ENCODE measurements at places on chromosomes 1 and 21.

- DNase-seq = no peak
These were observed 60.2 kb upstream of the ARHGEF16 start for GRCh38 chr1:3393987-3394920.

- peak; percentile 72 for DNase-seq
These were observed 2.5 kb upstream of the SLC6A9 start for GRCh38 chr1:44033756-44034155.

DNA sequence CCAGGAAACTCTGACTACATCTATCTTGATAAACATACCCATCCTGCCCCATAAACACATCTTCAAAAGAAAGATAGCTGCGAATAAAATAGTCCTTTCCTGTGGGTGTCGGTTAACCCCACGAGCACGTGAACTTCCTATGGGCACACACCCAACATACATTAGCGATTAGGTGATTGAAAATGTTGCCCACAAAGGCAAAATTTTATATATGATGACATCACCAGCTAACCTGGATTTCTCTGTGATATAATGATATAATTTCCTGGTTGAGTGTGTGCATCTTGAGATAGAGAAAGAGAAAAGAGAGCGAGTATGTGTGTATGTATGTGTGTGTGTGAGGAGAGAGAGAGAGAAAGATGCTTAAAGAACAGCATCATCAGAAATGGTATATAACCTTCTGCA is 296.1 kb downstream of the PTPRC start:
- DNase-seq = no peak

DNA sequence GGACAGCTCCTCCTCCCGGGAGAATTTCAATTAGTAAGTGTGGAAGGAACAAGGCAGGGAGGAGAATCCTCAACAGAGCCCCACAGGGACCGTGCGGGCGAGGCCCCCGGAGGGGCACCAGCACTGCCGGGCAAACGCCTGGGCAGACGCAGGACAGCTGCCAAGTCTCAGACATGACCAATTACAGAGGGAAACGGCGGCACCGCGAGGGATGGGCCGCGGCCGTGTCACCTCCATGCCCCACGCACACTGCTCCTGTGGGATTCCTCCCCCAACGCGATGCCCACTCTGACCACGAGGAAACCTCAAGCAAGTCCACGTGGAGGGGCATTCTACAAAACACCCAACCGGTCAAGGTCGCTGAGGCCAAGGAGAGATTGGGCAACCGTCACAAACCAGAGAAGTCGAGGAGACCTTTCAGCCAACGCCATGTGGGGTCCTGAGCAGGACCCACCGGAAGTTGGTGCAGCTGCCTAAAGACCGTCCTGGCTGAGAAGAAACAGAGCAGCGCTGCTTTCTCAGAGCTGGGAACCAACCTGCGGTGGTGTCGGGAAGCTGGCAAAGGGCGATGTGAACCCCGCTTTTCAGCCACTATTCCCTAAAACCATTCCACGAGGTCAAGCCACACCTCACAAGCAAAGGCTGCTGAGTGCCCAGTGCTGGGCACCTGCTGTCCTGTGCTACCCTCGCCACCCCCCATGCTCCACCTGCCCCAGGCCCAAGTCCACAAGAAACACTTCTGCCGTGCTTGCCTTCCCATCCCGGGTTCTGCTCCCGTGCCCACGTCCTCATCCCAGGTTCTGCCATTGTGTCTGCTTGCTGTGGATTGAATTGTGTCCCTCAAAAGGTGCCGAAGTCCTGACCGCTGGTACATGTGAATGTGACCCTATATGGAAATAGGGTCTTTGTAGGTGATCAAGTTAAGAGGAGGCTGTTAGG is 1.4 kb upstream of the KRTAP10-4 start:
- no peak for DNase-seq

DNA sequence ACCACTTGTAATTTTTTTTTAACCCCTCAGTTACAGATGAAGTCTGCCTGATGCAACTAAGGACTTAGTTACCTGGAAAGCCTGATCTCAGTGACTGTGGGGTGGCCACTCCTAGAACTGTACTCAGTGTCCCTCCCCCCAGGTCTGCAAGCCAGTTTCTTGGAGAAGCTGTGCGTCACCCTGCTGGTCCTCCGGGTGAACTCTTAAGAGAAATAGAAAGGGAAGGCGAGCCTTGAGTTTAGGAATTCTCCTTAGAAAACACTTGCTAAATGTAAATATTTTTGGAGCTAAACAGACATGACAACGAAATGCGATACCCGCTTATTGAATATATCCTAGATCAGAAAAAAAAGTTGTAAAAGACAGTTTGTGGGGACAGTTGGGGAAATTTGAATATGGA is 730 bp downstream of the SLC16A4 start:
- DNase-seq = no peak

GRCh38 chr1:198300451-198300850 is 143.7 kb downstream of the NEK7 start:
- DNase-seq = no peak

DNA sequence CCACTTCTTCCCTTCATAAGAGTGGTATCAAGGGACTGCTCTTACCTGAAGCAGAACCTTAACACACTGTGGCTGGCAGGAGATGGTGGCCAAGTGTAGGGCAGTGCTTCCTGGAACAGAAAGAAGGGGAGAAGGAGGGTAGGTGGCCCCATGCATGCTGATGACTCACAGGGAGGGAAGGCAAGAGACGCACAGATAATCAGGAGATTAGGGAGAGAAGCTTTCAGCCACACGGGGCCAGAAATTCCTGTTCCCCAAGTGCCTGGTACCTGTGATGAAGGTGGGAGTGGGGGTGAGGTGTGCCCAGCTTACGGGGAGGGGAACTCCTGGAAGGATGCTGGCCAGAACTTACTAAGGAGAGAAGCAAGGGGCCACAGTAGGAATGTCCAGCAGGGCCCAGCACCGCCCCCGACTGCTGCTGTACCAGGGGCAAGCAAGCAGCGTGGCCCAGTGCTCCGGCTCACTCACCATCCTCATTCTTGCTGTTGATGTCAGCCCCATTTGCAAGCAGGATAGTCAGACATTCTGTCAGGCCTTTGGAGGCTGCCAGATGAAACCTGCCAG is 7.7 kb downstream of the ANKRD35 start:
- no peak for DNase-seq

DNA sequence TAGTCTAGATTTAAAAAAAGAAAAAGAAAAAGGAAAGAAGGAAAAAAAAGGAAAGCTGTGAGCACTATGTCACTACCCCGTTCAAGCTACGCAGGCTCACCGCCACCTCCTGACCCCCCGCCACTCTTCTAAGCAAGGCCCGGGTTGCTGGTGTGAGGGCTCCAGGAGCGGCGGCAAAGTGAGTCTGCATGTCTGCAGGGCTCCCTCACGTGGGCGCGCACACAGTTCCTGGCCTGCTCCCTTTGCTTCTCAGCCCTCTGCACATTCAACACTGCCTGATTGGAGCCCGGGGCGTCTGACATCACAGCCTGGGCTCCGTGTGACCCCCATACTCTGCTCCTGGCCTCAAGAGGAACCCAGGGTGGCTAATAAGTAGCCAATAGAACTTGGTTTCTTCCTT is 81.4 kb upstream of the TLR5 start:
- DNase-seq = peak; percentile 36

DNA sequence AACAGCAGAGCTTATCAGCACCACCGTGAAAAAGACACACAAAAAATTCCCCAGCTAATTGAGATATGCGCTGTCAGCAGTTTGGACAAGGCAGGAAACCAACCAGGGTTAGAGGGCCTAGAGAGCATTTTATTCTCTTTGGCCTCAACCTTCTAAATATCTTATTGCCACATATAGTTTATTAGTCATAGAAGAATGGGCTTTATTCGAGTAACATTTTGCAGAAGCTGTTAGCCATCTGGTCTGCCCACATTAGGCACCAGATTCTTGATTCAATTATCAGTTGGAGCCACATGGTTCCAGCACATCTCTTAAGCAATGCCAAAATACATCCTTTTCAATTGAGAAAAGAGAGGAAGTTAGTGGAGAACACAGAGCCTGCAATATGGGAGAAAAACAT is 109.9 kb upstream of the CXADR start:
- no peak for DNase-seq

DNA sequence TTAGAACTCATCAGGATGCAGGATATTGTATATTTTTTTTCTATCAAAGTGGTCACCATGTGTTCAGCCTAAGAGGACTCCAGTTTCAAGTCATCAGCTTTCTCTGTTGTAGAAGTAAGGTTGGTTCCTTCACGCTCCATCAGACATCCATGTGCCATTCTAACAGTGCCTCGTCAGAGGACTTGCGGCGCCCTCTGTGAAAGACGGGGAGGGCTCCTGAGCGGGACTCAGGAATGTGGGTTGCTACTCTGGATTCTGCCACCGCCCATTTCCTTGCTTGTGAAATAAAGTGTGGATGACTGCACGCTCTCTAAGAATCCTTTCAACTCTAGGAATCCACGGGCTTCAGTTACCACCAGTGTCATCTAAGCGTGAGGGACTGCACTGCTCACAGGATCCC is 593.5 kb downstream of the KIF26B start:
- DNase-seq = no peak

DNA sequence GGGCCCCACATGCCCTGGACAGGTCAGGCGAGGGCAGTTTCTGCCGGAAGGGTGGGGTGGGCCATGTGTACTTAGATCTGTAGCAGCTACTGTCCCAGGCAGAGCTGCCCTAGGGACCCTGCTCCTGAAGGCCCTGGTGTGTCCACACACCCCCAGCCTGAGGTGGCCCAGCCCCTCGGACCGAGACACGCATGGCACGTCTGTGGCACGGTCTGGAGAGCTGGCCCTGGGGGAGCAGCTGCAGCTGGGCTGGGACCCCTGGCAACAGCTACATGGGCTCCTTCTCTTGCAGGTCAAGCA is 24.6 kb downstream of the PANK4 start:
- no peak for DNase-seq

DNA sequence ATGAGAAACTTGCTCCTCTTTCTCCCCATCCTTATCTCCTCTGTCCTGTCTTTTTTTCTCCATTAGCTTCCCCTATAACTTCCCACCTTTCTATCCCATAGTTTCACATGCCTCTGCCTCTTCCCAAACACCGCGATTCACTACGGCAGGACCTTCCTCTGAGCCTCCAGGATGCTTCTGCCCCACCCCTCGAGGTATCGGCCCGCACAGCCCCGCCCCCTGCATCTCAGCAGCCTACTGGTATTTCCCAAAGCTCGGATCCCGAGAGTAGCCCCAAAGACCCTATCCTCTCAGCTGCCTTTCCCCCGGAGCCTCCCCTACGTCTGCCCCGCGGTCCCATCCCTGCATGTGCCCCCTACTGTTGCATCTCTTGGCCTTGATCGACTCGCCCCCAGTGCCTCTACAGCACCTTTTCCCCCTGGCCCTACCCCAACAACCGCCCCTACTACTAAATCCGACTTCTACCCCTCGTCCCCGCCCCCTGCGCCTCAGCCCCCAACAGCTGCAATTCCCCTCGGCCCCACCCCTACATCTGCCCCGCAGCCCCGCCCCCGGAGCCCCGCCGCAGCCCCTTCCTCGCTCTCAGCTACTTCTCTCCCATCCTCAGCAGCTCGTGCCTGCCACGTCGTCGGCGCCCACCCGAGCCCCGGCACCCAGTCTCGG is 512 bp downstream of the PIAS3 start:
- peak; percentile 81 for DNase-seq

DNA sequence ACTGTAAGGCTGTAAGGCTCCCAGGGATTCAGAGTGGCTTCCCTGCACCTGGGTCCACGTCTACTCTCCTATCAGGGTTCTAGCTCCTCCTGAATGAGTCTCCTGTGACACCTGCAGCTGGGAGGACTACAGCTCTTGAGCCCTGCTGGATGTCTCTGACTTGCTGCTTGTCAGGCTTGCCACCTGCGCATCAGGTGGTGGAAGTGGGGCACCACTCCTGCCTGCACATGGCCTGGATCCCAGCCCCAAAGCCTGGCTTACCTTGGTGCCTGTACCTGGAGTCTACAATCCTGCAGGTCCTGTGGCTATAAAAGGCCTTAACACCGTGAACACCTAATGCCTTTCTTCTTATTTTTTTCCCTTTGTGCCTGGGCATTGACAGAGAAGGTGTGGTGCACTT is 82.2 kb downstream of the FAM78B start:
- DNase-seq = peak; percentile 35

DNA sequence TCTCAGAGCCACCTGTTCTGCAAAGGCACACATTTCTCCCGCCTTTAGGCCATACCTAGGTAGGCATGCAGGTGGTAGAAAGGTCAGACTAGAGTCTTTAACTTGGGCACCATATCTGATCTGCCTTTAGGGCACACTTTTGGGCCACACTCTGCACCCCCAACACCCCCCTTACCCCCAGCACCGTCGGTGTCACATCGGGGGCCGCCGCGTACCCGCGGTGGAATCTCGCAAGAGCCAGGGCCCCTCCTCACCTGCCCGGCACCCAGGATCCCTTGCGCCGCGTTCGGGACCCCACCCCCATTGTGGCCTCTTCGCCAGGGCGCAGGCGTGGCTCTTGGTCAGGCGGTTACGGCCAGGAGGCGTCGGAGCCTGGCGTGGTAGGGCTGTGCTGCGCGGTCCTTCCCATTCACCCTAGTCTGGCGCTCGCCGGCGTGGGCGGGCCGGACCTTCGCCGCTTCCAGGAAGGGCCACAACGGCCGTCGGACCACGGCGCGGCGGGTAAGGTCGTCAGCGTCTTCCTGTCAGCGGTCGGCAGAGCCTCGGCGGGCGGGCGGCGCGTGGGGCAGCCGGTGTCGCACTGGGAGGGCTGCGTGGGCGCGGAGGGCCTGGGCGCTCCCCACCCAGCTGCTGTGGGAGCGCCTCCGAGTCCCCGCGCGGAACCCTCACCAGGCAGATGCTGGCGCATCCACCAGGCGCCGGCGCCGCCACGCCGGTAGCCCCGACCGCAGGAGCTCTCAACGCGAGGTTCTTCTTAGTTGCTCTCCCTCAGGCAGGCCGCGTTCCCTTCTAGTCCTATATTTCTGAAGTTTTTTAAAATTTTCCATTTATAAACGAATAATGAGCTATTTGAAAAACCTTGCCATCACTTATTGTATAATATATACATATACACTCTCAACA is at the start of gene DNAH14:
DNAH14 (plus strand) TSS at position 341 of the 903 bp plus-strand sequence. CDS start 23,028 bp downstream, outside the sequence.
- no peak for DNase-seq

GRCh38 chr1:234597894-234598293 is 12.1 kb downstream of the IRF2BP2 start:
- DNase-seq = no peak

DNA sequence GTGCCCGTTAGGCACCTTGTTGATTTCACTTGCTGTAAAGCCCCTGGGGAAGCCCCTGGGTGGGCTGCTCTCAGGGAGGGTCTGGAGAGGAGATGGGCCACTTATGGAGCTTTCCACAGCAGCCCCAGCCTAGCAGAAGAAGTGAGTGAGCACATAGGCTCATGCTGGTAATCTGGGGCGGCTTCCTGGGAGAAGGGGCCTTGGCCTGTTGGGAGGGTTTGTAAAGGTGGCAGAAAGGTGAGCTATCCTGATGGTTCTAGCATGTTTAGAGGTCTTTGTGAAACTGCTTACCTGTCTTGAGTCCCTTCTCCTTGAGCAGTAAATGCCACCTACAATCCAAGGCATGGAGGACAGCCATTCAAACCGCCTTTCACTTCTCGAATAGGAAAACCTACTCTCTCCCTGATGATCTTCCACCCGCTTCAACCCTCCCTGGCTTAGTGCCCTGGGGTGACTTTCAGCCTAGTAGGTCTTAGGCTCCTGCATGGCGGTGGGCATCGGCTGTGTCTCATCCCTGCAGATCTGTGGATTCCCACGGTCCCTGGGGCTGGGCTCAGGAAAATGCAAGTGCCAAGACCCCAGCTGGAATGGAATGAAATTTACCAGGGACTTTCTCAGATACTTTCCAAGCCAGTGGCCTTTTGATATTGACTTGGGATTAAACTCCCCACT is 87.6 kb upstream of the SELENON start:
- DNase-seq = no peak
